ENCODE measurements at places on chromosomes 5 and 9.

DNA sequence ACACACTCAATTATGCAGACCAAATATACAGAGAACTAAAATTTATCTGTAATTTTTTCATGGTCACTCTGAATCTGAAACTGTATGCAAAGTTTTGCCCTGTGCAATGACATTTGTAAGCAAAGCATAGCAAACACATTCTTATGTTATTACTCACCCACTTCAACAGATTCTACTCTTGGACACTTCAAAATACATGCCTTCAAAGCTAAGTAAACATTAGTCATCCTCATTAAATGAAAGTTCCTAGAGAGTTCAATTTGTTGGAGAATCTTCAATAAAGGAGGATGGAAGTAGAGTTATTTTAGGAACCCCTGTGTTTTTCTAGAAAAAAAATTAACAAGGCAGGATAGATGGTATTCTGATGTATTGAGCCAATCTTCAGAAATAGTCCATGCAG is 639.7 kb upstream of the C9orf72 start:
- no peak for DNase-seq

DNA sequence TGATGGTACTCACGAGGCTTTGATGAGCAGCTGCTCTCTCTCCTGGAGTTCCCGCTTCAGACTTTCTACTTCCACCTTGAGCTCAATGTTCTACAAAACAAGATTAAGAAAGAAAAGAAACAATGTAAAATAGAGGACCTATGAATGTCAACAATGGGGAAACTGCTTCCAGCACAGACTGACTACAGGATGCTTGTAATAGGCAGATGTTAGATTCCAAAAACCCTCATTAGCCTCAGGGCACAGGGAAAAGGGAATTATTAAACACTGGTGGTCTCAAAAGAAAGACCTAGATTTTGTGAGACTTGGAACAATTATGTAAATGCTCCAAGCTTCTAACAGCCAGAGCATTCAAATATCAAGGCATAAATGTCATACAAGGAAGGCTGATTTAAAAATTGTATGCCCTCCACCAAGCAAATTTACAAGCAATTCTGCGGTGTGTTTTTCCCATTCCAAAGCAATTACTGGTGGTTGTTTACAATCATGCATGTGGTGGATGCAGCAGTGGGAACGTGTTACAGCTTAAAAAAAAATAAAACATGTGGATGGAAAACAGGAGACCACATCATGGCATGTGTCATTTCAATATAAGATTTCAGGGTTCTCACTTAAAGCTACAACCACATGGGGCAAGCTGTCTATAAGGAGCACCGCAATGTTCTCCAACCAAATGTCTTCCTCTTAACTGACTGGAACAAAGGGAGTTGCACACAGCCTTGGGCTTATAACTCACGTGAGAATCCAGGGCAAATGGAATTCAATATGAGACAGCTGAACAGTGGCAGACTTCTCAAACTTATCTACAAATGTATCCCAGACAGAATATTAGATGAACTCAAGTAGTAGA is 34.0 kb downstream of the CDK5RAP2 start:
- no peak for DNase-seq

- DNase-seq: no peak
Measured at GRCh38 chr5:116152169-116152568, 67.3 kb downstream of the COMMD10 start.

DNA sequence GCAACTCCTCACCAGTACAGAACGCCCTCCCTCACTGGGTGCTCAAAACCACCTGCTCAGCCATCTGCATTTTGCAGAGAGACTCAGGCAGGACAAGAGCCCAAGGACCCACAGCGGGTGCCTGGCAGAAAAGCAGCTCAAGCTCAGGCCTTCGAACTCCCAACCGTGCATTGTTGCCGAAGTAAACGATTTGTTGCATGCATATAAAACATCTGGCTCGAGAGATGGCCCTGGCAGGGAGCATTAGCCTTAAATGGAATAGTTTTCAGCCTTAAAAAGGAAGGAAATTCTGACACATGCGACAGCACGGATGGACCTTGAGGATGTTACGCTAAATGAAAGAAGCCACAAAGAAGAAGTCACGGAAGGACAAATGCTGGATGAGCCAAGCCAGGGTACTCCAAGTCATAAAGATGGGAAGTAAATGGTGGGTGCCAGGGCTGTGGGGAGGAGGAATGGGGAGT is 160.4 kb upstream of the PHYKPL start:
- DNase-seq: peak; percentile 32

DNA sequence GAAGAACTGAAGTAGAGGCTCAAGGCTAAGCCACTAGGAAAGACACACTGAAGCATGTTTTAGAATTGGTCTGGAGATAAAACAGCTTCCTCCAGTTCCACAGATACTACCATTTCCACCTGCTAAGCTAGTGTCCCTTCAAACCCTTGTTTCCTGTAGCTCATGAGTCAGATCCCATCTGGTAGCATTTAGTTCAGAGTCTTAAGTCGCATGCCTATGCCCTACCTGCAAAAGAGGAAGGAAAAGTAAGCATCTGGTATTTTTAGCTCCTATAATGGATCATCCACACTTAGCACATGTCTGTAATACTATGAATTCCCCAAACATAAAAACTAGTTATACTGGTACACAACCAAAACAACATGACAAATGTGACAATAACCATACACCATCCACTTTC is 92.1 kb downstream of the CDKN2A start:
- no peak for DNase-seq

- no peak for DNase-seq
Measured at GRCh38 chr5:27568811-27569210, 530.4 kb upstream of the CDH9 start.

- DNase-seq: no peak
Measured at GRCh38 chr5:137596941-137597340, 97.8 kb upstream of the SPOCK1 start.

DNA sequence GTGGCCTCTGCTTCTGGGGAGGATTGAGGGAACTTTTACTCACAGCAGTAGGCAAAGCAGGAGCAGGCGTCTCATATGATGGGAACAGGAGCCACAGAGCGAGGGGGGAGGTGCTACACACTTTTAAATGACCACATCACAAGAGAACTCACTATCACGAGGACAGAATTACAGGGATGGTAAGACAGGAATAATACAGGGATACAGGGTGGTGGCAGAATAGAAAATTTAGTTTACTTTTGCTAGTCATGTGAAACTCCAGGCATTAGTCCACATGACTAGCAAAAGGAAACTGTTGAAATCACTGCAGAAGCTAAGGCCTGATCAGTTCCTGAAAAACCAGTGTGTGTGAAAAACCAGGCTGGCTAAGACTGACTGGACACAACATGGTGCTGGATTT is 382.4 kb downstream of the NNT start:
- no peak for DNase-seq

GRCh38 chr9:95441081-95441480 is 75.7 kb downstream of the PTCH1 start:
- DNase-seq: no peak

DNA sequence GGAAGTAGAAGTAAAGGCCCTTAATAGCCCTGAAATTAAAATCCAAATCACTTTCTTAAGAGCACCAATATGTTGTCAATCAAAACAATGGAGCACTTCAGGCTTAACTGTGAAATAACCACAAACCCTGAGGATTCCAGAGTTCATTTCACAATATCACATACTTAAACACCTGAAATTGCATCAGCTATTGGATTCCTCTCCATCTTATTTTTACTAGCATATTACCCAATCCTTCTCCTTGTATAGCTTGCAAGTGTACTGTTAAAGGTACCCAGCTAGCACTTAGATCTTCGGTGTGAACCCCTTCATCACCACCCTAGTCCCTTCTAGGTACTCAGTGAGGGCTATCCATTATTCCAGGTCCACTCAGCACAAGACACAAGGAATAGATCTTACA is 287.3 kb downstream of the EFNA5 start:
- no peak for DNase-seq

GRCh38 chr9:129901993-129902739 is 66.9 kb downstream of the USP20 start:
- no peak for DNase-seq

GRCh38 chr5:84724181-84724580 is 339.5 kb upstream of the EDIL3 start:
- no peak for DNase-seq

DNA sequence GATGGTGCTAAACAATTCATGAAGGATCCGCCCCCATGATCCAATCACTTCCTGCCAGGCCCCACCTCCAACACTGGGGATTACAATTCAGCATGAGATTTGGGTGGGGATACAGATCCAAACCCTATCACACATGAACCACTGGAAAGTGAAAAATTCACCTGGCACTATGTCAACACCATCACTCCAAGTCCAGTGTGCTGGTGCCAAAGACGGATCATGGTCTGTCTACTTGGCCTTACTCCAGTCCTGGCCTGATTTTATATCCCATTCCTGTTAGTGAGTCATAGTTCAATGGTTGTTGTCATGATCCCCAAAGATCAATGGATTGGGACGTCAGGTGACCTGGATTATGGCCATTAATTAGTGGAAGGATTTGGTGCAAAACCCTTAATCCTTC is 147.4 kb upstream of the RPS23 start:
- DNase-seq: no peak

GRCh38 chr9:128690684-128691034 is 1.6 kb downstream of the SET start:
- DNase-seq: no peak

- peak; percentile 68 for DNase-seq
Measured at GRCh38 chr9:33452828-33453271, 5.5 kb upstream of the AQP3 start.

GRCh38 chr5:102778478-102778877 is 23.4 kb downstream of the PAM start:
- no peak for DNase-seq

DNA sequence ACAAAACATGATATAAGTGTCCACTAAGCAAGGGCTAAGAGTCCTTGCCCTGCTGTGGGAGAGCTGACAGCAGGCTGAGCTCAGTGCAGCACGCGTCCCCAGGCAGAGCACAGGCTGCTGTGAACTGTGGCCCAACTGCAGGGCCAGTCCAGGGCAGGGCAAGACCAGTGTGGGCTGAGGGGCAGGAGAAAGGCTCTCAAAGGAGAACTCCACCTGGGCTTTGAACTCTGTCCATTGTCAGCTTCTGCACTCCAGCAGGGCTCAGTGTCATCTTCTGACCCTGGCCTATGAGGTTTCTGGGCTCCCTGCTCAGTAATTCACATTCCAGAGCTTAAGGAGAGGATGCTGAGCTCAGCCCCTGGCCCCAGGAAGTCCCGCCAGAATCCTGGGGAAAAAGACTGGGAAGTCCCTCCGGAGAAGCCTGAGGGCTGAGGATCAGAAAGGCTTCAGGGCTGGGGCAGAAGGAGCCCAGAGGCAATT is 37.4 kb downstream of the LHFPL2 start:
- no peak for DNase-seq

DNA sequence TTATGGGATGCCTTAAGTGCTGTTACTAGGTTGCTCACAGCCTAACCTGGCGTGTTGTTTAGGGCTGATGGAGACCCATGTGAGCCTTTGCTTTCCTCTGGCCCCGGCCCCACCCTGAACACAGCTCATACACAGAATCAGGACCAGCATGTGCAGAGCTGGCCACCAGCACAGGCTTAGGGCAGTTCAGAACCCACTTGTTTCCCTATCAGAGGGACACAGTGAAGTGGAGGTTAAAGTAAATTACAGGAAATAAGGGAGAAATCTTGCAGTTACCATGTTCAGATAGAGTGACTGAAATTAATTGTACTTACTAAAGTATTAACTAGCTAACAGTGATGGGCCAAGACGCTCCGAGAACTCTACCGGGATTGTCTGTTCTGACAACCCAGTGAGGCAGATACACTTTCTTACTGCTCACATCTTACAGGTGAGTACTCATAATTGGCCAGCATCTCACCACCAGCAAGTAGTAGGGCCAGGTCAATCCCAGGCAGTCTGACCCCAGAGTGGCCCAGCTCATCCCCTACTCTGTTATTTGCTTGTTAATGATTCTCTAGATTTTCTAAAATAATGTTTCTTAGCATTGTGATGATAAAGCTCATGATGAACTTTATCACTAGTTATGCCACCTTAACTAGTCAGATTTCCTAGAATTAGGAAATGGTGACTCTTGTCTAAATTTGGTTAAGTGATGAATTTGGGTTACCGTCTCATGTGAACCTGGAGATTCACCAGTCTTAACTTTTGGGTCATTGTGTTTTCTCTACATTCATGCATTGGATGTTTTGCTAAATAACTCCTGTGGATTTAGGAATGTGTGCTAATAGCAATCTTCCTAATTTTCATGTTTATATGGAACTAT is 15.4 kb downstream of the CCT5 start:
- DNase-seq: no peak

DNA sequence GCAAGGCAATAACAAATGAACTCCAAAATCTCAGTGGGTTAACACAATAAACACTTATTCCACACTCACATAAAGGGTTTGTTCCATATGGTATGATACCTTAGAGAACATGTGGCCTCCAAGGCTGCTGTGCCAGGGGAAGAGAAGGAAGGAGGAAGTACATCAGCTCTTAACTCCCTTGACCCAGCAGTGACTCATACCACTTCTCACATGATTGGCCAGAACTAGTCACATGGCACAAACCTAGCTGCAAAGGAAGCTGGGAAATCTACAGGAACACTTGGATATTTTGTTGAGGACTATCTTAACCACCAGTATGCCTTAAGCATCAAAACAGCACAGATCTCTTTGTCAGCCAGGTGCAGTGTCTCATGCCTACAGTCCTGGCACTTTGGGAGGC is 99.3 kb downstream of the SLIT3 start:
- DNase-seq: no peak

DNA sequence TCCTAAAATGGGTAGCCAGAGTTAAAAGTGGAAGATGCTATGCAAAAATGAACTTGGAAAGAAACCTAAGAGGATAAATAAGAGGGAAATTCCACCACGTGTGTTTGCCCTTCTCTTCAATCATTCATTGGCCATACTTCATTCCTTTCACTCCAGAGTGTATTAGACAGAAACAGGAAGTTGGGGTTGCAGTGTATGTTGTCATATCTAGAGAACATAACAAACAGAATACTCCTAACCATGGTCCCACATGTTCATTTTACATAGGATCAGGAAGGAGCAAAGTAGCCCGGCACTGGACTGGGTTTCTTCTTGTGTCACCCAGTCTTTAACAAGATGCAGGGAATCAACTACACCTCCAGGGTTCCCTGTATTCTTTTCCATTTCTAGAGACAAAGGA is 7.6 kb upstream of the GPBP1 start:
- DNase-seq: no peak

DNA sequence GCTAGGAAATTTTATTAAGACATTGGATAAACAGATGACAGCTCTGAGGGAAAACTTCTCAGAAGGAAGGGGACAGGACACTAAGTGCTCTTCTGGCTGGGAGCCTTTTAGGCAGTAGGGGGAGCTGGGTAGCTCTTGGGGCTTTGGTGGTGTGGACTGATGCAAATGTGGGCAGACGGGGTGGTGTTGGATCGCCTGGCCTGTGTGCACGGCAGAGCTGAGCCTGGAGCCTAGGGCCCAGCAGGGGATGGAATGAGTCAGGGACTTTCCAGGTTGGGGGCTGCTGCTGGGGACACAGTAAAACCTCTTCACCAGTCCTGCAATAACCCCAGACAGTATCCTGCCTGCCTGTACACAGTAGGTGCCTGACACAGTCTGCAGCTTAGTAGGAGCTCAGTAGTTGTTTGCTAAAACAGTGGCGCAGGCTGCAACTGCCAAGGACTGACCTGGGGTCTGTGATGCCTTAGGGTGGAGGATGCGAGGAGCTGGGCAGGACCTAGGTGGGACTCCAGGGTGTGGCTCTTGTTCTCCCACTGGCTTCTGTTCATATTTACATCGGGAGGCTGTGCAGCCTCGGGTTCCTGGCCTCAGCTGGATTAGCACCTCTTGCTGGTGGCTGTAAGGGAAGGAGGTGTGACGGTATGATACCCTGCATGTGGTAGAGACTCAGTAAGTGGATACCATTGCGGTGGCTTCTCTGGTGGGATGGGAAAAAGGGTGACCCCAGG is 83.8 kb downstream of the DAB2IP start:
- DNase-seq: no peak
